ENCODE measurements at places on chromosomes 16 and 17.

DNA sequence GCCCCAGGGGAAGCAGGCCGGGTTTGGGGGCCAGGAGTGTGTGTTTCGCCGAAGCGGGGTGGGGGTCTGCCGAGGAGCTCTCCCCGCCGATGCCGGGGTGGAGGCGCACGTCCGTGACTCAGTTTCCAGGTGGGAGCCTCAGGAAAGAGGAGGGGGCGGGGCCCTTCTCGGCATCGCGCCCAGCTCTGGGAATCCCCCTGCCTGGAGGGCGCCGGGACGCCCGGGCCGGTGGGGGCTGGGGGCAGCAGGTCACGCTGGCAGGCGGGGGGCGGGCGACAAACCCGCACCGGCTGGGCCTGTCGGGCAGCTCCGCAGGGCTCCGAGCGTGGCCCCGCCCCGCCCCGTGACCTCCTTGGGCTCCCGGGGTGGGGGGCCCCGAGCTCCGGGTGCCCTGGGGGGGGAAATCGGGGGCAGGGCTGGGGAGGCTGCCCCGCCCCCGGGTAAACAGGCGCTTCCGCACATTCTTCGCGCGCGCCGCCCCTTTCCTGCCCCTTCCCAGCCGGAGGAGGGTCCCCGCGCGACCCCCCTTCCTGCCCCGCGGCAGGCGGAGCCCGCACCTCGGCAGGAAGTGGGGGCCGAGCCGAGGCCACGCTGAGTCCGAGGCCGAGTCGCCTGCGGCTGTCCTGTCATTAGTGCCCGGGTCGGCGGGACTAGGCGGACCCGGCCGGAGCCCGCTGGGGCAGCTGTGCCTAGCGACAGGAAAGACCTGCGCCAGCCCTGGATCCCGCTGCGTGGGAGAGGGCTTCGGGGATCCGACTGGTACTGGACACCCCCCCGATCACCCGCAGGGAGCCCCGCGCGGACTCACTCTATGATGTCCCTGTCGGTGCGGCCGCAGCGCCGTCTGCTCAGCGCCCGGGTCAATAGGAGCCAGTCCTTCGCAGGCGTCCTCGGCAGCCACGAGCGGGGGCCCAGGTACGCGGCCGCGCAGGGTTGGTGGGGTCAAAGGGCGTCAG, 9.3 kb downstream of the RIPOR1 start:
- no peak for DNase-seq

GRCh38 chr17:14298947-14299279, 2.0 kb upstream of the HS3ST3B1 start:
- DNase-seq: no peak

- DNase-seq: no peak
These were observed 639 bp upstream of the TRIM65 start for GRCh38 chr17:75897160-75898019.

DNA sequence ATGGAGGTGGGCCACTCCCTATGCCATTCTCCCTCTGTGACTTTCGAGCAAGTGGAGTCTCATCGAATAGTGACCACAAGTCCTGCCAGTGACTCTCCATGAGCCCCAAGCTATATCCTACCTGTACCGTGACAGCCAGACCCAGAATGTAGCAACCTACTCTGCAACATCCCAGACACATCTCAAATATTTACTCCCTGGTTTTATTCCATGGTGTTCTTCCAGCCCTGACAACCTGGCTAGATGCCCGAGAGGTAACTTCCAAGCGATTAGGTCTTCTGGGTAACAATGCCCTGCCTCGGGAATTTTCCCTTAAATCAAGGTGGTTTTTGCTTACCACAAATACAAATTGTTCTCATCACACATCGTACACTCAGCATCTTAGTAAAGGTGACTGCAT, 211.7 kb downstream of the ZFHX3 start:
- DNase-seq: no peak

DNA sequence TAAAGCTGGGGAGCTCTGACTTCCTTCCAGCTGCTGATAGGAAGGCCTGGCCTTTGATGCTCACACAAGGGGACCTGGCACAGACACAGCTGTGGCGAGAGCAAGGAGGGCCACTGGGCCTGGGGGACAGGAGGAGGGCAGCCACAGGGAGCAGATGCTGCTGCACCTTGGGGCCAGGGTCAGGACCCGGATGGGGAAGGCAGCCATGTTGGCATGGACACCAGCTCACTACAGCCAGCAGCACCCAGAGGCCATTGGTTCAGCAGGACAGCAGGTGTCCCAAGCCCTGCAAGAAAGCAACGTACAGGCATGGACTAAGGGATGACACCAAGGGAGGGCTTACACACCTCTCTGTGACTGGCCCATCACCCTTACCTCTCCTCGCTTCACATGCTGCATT, 8.0 kb upstream of the RNF112 start:
- DNase-seq: no peak
